CD8-positive, alpha-beta memory T cell (primary cell): ENCODE measurements at places on chromosomes 11 and 22.
A peak's percentile ranks its signal among the peaks of the same experiment; 100 is the strongest.

DNA sequence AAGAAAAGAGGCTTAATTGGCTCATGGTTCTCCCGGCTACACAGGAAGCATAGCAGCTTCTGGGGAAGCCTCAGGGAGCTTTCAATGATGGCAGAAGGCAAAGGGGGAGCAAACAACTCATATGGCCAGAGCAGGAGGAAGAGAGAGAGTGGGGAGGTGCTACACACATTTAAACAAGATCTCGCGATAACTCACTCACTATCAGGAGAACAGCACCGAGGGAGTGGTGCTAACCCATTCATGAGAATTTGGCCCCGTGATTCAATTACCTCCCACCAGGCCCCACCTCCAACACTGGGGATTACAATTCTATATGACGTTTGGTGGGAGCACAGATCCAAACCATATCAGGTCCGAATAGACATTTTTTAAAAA is 41.7 kb upstream of the APLNR start:
- H3K4me3 ChIP-seq, result no peak overlapping the region
- DNase-seq, result no peak
- no peak overlapping the region for H3K27ac ChIP-seq
- no peaks in the 10 kb centered on the region for H3K4me1 ChIP-seq
- no peaks in the 10 kb centered on the region for H3K36me3 ChIP-seq

DNA sequence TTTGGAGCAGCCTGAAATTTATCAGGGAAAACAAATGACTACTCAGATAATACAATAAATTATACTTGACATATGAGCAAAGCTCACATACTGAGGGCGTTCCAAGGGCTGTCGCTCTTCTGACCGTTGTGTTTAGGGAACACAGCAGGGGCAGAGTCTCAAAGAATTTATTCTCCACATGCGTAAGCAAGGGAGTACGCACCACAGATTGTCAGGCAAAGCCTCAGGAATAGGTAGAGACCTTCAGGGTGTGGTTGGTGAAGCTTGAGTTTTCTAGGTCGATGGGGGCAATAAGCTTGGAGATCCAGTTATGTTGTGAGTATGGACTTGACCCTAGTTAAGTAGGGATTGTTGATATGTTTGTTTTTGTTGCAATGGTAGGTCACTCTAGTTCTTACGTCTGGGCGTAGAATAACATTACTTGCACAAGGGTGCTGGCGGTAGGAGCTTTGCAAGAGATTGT is 830 bp downstream of the ACAT1 start:
- peak overlapping the region; percentile 73 for H3K27ac ChIP-seq
- H3K36me3 ChIP-seq, result no peaks in the 10 kb centered on the region
- no peaks in the 10 kb centered on the region for H3K27me3 ChIP-seq
- H3K4me3 ChIP-seq, result peak overlapping the region; percentile 86
- DNase-seq, result no peak

- no peak overlapping the region for H3K27ac ChIP-seq
- no peak overlapping the region for H3K4me3 ChIP-seq
- H3K4me1 ChIP-seq, result no peaks in the 10 kb centered on the region
- DNase-seq, result no peak
- no peaks in the 10 kb centered on the region for H3K27me3 ChIP-seq
These were observed 1234.0 kb downstream of the TBC1D22A start for GRCh38 chr22:47996446-47996857.

DNA sequence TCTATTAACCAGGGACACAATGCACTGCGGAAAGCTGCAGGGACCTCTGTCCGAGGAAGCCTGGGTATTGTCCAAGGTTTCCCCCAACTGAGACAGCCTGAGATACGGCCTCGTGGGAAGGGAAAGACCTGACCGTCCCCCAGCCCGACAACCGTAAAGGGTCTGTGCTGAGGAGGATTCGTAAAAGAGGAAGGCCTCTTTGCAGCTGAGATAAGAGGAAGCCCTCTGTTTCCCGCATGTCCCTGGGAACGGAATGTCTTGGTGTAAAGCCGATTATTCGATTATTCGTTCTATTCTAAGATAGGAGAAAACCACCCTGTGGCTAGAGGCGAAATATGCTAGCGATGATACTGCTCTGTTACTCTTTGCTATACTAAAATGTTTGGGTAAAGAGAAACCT is 5.2 kb downstream of the BET1L start:
- H3K4me1 ChIP-seq, result peaks cover 50% of the 10 kb centered on the region
- no peak for DNase-seq
- no peak overlapping the region for H3K27ac ChIP-seq
- peak overlapping the region; percentile 15 for H3K4me3 ChIP-seq
- no peaks in the 10 kb centered on the region for H3K27me3 ChIP-seq
- H3K36me3 ChIP-seq, result peaks cover 32% of the 10 kb centered on the region

DNA sequence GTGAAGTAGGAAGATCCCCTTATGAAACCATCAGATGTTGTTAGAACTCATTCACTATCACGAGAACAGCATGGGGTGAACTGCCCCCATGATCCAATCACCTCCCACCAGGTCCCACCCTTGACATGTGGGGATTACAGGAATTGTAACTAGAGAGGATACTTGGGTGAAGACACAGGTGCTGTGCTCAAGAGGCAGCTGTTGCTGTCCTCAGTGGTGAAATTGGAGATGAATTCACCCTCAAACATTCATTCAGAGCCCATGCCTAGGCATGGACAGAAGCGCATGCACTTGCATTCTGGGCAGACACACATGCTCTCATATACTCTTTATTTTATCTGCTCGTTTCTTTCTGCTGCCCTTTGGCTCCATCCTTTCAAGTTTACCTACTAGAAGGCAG is 385.0 kb downstream of the INSC start:
- no peaks in the 10 kb centered on the region for H3K36me3 ChIP-seq
- no peak overlapping the region for H3K4me3 ChIP-seq
- no peaks in the 10 kb centered on the region for H3K4me1 ChIP-seq

GRCh38 chr11:64856382-64857227 is 12.2 kb upstream of the CDC42BPG start:
- peaks cover 100% of the 10 kb centered on the region for H3K4me1 ChIP-seq
- H3K27me3 ChIP-seq, result no peaks in the 10 kb centered on the region
- peaks cover 15% of the 10 kb centered on the region for H3K36me3 ChIP-seq
- H3K4me3 ChIP-seq, result no peak overlapping the region
- no peak for DNase-seq

DNA sequence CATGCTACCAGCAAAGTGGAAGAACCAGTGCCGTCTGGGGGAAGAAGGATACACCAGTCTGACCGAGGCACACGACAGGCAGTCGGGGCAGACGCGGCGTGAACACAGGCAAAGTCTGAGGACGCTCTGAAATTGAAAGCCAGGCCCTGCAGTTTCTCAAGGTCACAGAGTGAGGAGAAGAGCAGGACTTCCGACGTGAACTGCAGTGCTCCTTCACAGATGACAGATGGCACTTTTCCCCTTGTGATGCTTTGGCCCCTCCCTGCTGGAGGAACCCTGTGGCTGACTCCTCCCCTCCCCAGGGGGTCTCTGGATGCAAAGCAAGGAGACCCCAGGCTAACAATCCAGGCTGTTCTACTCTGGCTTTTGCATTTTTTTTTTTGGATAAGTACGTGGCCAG is 19.6 kb upstream of the JAM3 start:
- peaks cover 6% of the 10 kb centered on the region for H3K4me1 ChIP-seq
- H3K27me3 ChIP-seq, result peaks cover 4% of the 10 kb centered on the region
- H3K4me3 ChIP-seq, result no peak overlapping the region
- no peaks in the 10 kb centered on the region for H3K36me3 ChIP-seq
- DNase-seq, result no peak

- H3K36me3 ChIP-seq, result no peaks in the 10 kb centered on the region
- no peak overlapping the region for H3K4me3 ChIP-seq
- DNase-seq, result no peak
- H3K27ac ChIP-seq, result no peak overlapping the region
- no peaks in the 10 kb centered on the region for H3K27me3 ChIP-seq
These were observed 64.0 kb upstream of the PPP6R3 start for GRCh38 chr11:68396516-68396915.

DNA sequence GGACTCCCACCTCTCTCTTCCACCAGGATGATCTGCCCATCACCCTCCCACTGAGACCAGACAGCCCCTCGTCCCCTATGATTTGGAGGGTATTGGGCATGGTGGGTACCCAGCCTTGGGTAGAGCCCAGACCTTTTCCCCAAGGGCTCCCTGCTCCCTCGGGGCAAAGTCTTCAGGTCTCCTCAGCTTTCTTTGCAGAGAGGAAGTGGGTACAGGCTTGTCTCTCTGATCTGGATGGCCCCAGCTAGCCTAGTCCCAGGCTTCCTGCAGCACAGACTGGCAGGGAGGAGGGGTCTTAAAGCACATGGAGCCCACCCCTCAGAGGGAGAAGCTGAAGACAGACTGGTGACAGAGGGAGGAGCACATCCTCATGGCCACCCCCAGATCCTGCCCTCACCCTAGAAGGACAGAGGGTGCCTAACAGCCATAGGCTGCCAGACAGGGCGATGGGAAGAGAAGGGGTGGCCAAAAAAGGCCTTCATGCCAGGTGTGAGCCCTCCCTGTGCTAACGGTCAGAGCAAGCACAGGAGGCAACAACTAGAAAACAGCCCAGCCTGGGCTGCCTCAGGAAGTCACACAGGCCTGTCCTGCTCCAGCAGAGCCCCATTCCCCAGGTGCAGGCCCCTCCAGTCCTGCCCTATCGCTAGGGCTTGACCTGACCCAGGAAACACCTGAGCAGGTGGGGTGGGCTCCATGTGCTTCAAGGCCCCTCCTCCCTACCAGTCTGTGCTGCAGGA is 30.4 kb downstream of the SLC22A12 start:
- no peaks in the 10 kb centered on the region for H3K4me1 ChIP-seq
- H3K27me3 ChIP-seq, result no peaks in the 10 kb centered on the region
- H3K4me3 ChIP-seq, result no peak overlapping the region
- no peak overlapping the region for H3K27ac ChIP-seq
- H3K36me3 ChIP-seq, result no peaks in the 10 kb centered on the region
